Naive thymus-derived CD4-positive, alpha-beta T cell (primary cell): ENCODE measurements at places on chromosomes 2 and 18.

DNA sequence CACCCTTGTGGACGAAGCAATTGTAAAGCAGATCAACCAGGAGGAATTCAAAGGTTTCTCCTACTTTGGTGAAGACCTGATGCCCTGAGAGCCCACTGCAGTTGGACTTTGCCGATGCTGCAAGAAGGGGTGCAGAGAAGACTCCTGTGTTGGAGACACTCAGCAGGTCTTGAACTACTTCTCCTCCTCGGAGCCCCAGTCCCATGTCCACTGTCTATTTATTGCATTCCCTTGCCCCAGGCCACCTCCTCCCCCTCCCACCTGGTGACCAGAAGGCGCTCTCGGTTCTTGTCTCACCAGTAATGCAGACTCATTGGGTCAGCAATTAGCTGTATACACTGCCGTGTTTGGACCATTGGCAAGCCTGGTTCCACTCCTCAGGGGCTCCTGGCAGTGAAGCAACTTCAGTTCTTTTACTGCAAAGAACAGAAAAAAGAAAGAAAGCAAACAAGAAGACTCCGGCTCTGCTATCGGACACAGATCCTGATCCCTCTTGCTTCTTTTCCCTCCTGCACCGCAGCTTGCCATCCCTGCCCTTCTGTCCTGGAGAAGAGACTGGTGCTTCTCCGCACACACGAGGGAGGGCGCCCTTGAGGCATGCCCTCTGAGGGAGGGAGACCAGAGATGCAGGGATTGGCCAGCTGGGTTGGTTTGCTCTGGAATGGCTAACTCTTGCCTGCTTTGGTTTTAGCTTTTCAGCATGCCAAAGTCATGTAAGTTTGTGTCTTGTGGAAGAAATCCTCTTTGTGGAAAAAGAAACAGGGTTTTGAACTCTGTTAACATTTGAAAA is 112.2 kb upstream of the EPAS1 start:
- no peak for DNase-seq

DNA sequence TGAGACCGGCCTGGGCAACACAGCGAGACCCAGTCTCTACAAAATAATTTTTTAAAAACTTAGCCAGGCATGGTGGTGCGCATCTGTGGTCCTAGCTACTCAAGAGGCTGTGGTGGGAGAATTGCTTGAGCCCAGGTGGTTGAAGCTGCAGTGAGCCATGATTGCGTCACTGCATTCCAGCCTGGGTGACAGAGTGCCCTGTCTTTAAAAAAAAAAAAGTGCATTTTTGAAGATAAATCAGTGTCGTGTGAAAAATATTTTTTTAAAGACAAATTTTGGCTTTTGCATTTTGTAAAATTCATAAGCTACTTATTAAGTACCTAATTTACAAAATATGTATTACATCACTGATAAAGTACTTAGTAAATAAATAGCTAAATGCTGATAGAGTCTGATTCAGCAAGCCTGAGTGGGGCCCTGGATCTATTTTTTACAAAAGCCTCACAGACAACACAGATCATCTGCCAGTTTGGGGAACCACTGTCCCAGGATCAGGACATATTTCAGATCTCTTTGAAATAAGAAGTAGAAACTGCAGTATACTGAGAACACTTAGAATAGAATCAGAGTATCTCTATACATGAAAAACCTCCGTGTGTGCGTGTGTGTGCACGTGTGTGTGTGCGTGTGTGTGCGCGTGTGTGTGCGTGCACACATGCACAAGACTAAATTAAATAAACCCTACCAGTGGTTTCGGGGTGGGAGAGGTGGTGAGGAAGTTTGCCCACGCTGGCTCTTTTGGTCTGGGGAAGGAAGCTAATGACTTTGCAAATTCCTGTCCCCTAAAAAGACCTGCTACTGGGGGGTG is 61.6 kb downstream of the AAK1 start:
- no peak for DNase-seq

DNA sequence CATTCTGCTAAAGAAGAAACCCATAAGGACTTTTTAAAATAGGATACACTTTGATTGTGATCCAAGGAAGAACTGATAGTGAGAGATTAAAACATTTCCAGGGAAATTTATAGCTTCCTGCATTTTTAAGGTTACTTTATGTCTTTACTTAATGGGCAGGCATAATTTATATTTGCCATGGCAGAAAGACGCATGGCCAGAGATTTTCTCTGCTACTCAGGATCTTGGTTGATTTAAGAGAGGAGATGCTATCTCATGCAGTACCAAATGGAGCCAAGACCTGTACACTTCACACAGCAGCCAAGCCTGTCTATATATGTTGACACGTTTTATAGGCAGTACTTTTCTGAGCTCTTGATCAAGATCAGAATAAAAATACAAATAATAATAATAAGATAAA is 60.9 kb upstream of the NT5C1B start:
- DNase-seq = no peak

DNA sequence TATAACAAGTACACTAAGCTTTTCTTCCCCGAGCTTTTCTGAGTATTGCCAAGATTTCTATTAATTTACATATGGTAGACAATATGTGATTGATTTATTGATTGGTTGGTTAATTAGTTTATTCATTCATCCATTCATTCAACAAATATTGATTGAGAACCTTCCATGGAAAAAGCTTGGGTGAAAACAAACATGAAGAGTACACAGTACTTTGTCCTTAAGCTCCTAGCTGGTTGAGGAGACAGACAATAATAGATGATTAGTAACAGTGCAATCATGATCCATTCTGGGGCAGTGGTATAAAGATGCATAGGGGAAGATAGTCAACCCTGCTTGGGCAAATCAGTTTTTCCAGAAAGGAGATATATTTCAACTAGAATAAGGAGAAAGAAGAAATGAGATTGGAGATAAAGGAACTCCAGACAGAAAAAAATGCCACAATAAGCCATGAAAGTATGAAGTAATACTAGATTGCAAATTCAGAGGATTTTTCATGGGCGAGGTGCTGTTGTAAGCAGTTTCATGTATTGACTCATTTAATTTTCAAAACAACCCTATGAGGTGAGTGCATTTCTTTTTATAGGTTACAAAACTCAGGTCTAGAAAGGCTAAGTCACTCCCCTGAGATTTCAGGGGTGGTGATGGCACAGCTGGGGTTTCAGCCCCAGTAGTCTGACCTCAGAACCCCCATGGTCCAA is 129.5 kb downstream of the RND3 start:
- DNase-seq = no peak

DNA sequence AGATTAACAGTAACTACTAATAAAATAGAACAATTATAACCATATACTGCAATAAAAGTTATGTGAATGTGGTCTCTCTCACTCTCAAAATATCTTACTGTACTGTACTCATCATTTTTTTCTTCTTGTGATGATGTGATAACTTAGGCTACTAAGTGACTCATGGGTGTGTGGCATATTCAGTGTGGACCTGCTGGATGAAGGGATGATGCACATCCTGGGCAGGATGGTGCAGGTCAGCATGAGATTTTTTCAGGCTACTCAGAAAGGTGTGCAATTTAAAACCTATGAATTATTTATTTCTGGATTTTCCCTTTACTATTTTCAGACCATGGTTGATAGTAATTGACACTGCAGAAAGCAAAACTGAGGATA is 90.7 kb downstream of the NCKAP5 start:
- no peak for DNase-seq

DNA sequence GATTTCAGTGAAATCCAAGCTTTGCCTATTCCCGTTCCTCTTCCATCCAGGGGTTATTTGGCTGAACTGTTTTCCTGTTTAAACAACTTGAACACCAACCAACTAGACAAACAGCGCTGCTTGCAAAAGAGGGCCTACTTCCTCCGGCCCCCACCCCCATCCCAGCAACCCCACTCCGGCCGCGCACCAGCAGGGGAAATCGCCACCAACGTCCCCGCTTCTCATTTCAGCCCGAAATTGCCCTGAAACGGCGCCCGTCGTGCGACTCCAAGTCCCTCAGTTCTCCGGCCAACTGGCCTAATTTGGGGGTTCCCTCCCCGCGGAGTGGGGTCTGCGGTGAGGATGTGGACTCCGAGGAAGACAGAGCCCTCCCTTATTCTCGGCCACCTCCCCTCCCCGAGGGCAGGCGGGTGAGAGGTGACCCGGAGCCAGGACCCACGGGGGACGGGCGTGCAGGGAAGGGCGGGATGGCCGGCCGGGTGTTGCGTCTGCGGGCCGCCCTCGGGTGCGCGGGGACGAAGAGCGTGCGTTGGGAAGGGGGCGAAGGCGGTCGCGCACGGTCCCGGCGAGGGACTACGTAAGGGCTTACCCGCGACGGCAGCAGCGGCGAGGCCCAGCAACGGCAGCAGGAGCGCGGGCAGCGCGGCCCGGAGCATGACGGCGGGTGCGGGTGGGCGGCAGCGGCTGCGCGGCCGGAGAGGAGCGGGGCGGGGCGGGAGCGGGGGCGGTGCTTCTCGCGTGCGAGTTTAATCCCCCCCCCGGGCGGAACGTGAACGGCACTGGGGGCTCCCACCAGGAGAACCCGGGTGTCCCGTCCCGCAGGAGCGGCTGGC is at the start of gene CD302:
Gene CD302 (minus strand): TSS at position 666 of the 833 bp plus-strand sequence. CDS start 10 bp downstream, at position 656.
- peak; percentile 51 for DNase-seq

- DNase-seq = no peak
Observed at GRCh38 chr2:24873619-24874018, 46.4 kb downstream of the ADCY3 start.

DNA sequence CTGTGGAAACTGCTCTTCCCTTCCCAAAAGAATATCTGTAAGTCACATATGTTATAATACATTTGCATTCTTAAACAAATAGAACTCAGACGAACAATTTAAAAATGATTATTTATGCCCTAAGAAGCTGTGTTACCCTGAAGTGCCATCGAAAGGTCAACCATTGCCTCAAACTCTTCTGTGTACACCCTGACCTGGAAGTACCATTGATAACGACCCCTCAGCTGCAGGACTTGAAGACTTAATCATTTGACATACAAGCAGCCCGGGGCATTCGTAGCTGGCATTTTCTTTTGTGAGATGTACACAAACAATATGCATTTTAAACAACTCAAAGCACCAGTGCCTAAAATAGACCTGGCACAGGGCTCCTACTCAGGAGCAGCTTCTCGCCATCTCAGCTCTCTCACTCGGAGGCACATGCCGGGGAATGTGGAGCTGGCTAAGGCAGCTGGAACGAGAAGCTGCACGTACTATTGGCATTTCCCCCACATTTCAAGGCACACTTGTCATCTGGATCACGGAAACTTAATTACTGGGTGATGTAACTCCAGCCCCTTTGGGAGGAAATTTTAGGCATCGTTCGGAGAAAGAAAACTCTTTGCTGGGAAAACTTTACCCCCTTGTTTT is 170.0 kb upstream of the GALNT5 start:
- DNase-seq = no peak

DNA sequence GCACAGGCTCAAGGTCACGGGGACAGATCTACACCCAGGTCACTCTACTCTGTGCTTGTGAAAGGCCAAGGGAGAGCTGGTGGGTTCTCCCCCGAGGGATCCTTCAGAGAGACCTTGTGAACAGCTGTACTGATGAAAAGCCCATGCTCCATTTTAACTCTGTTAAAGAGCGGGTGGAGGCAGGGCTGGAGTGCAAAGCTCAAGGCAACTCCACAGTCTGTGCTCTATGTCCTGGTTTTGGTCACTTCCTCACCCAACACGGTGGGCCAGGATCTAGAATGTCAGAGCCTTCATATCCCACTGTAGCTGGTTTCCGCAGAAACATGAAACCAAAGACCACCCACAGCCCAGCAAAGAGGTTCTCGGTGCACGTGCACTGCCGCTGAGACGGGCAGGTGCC is 177.1 kb downstream of the LAMA1 start:
- no peak for DNase-seq

- DNase-seq = no peak
Observed at GRCh38 chr2:166917415-166917814, 29.1 kb downstream of the XIRP2 start.

DNA sequence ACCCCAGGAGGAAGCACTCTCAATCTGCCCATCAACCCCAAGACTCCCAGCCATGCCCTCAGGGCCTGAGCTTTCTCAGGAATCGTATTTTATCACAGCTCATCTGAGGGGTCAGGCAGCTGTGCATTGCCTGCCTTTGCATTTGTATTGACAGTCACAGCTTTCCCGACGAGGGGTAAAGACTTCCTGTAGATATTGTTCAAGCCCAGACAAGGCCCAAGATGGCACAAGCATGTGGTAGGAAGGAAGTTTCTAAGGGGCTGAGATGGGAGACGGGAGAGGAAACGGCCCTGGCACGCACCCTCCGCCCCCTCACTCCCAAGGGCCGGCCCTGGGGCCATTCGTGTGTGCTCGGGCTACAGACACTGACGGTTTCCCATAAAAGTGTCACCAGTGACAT is 34.2 kb upstream of the PRLH start:
- no peak for DNase-seq
